ENCODE measurements at places on chromosomes 7 and 10.

- DNase-seq = no peak
Measured at GRCh38 chr7:10913457-10913856, 60.2 kb upstream of the PHF14 start.

DNA sequence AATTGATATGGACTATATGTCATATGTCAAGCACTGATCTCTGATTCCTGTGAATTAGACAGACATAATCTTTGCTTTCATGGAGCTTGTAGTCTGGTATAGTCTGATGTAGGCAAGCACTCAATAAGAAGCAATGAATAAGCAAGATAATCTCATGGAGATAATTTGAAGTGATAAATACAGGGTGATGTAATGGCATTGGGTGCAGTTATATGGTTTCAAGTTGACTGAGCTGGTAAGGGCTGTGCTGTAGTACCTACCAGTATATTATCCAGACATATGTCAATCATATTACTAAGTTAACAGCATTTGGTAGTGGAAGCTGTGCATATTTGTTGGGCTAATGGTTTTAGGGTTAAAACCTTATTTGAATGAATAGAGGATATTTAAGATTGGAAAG, 117.5 kb upstream of the PRPS1L1 start:
- DNase-seq = no peak

DNA sequence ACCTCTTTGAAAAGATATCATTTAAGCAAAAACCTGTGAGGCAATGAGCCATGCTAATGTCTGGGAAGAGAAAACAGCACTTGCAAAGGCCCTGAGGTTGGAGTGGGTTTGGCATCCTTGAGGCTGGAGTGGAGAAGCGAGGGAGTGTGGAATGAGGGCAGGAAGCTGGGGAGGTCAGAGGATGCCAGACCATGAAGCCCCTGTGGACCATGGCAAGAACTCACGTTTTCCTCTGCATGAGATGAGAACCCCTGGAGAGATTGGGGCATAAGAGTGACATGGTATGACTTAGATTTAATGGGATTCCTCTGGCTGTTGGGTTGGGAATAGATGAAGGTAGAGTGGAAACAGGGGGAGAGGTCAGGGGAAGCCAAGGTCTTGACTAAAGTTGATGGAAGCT, 49.4 kb downstream of the GPR26 start:
- DNase-seq = no peak

- DNase-seq = no peak
Measured at GRCh38 chr10:131660427-131660826, 240.4 kb upstream of the PPP2R2D start.

- DNase-seq = no peak
Measured at GRCh38 chr7:154332811-154333580, 280.8 kb downstream of the DPP6 start.

- DNase-seq = no peak
Measured at GRCh38 chr10:34184397-34184796, 630.7 kb downstream of the PARD3 start.

- no peak for DNase-seq
Measured at GRCh38 chr10:66931949-66932343, 6.1 kb downstream of the LRRTM3 start.

- no peak for DNase-seq
Measured at GRCh38 chr10:96439725-96440124, 74.0 kb downstream of the TLL2 start.

DNA sequence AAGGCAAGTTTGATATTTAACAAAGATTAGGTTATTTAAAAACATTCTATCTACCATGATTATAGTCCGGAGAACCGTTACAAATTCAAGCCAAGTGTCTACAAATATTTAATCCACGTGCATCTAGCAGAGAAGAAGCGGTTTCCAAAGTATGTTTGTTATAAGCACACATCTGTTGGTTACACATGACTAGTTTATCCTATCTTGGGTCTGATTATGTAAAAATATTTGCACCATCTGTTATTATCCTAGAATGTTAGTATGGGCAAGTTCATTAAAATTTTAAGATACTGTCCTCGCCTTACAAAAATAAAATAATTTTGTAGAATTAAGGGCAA, 289.2 kb upstream of the VSTM2A start:
- no peak for DNase-seq

- no peak for DNase-seq
Measured at GRCh38 chr10:114044247-114045135, 825 bp downstream of the ADRB1 start.

DNA sequence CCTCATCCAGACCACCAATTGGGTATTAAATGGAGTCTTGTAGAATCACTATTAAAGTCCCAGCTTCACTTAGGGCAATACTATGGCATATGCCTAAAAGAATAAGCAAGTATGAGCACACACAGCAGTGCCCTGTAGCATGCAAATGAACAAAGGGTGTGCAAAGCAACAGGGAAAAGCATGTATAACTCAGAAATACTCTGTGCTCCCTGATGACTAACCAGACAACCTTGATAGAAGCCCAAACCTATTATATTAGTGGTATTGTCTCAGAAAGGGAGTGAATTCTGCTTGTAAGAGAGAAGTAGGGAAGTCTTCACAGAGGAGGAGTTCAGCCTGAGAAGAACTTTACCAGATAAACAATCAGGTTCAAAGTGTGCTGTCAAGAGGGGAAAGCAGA, 131.2 kb downstream of the DGKI start:
- DNase-seq = no peak

- DNase-seq = peak; percentile 17
Measured at GRCh38 chr10:74189999-74190421, 39.0 kb downstream of the ADK start.

DNA sequence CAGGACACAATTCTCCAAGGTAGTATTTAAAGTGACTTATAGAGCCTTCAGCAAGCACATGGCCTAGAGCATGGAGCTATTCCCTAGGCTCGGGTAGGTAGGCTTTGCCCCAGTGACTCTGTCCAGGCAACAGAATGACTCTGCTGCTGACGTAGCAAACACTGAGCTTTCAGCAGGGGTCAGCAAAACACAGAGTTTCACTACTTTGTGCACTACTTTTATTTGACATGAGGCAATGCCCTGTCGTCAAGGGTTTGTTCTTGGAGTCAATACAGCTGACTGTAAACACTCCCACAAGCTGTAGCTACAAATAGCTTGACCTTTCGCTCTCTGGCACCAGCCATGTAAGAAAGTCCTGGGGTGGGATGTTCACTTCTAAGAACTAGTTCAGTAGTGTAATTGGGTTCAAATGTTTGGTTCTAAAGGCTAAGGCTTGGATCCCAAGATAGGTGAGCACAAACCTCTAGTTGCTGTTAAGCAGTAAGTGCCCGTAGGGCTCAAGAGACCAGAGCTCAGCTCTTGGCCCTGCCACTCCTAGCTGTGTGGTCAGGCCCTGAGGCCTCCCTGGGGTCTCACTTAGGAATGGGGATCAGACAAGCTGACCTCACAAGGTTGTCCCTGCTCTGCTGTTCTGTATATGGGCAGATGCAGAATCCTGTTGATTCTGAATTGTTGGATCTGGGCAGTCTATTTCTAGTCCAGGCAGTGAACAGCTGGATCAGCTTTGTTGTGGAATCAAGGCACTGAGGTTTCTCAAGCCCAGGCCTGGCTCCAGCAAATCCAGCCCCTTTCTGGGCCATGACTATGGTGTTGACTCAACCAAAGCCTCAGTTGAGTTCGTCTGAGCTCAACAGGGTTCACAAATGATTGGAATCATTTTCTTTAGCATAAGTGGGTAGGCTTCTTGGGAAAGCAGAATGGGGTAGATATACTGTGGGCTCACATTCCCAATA, 10.7 kb downstream of the NODAL start:
- DNase-seq = no peak

DNA sequence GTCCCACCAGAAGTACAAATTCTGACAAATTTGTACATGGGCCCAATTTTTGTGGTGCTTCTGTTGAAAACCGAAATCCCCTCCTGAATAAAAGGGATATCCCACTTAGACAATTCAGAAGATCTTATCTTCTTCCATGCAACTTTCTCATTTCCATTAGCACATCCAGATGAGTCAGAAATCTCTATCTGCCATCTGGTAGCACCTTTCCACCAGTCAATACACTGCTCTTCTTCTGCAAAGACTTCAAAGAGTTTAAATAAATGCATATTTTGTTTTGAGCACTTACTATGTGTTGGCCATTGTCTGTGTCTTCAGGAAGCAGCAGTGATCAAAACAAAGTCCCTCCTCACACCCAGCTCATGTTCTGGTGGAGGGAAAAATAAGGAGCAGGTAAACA, 12.7 kb upstream of the KLF6 start:
- no peak for DNase-seq

DNA sequence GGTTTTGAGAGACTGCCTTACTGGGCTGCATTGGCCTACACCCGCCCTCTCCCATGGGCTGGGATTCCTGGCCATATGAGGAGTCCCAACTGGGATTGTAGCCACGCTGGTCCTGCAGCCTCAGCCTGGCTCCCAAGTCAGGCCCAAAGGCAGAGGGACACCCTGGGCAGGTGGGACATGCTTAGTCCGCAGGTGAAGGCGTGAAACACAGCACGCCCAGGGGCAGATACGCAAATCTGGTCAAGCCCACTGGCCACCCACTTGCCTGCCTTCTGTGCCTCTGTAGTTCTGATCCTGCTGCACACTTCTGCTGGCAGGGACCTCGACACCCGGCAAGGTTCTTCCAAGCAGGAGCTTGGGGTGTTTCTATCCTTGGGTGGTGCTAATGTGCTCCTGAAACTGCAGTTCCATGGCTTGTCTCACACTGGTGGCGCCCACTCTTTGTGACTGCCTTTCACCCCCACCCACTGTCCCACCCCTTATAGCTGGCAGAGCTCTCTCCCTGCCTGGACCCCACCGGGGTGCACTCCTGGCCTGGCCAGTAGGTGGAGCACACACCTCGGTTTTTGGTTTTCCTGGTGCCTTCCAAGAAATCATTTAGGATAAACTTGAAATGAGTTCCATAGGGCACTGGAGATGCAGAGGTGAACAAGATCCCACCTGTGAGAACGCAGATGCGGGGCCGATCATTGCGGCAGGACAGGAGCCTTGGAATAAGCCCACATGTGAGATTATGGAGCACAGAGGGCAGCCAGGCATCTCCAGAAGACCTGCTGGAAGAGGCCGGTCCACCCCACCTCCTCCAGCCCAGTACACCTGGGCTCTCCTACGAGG, 47.9 kb downstream of the MKI67 start:
- peak; percentile 25 for DNase-seq

- no peak for DNase-seq
Measured at GRCh38 chr10:68989317-68989990, 851 bp downstream of the KIFBP start.

- DNase-seq = no peak
Measured at GRCh38 chr10:34360984-34361383, 454.1 kb downstream of the PARD3 start.

- no peak for DNase-seq
Measured at GRCh38 chr10:113866551-113867394, 12.3 kb downstream of the NHLRC2 start.

GRCh38 chr10:27446091-27446918, 57.8 kb upstream of the RAB18 start:
- DNase-seq = peak; percentile 39

DNA sequence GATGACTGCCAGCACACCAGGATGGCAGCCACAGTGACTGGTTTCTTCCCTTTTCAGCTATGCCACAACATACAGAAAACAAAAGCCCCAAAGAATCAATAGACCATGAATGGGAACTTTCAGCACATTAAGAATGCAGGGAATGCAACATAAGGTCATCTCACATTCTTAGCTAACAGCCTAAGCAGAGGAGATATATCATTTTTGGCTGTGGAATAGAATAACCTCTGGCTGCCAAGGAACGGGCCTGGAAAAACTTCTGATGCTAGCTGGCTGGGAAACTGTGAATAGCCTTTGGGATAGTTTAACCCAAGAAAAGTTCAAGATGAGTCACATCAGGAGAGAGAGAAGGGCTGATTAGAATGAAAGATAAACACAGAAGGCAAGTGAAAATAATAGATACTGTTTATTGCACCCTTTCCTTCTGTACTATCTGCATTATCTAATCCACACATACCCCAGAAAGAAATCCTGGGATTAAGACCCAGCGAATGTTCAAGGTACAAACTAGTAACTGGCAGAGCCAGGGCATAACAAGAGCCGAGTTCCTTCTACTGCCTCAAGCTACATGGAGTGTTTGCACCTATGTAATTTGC, 169.2 kb downstream of the SEMA3A start:
- no peak for DNase-seq

GRCh38 chr10:76453332-76453731, 1021.9 kb downstream of the LRMDA start:
- DNase-seq = no peak

- DNase-seq = no peak
Measured at GRCh38 chr10:77973276-77973675, 46.7 kb upstream of the DLG5 start.

DNA sequence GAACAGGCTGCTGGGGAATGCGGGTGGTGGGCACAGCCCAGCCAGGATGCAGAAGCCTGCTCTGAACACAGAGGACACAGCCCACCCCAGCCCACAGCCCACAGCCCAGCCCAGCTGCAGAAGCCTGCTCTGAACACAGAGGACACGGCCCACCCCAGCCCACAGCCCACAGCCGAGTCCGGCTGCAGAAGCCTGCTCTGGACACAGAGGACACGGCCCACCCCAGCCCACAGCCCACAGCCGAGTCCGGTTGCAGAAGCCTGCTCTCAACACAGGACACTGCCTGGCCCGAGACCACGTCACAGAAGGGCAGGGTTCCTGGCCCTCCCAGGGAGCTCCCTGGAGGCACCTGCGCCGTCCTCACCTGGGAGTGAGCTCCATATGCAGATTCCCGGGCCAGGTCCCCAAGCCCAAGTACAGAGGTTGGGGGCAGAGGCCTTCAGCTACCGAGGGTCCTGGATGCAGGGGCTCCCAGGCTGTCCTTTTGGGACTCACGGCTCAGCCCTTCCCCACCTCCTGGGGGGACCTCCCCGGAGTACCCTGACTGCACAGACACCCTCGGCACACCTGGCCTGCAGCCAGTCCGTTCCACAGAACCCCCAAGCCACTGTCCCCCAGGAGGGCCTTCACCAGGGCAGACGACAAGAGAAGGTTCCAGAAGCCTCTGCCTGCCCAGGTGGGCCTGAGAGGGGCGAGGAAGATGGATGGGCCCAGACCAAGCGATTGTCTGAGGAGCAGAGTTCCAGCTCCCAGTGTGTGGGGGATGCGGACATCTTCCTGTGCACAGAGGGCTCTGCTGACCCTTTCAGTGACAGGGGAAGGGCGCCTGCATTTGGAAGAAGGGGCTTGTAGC, 23.7 kb upstream of the FOXL3 start:
- DNase-seq = no peak

GRCh38 chr7:74010407-74010806, 17.6 kb upstream of the ELN start:
- DNase-seq = no peak

GRCh38 chr10:124911124-124912067, 30.5 kb upstream of the ZRANB1 start:
- DNase-seq = no peak

Data from central memory CD4-positive, alpha-beta T cell (primary cell).